ENCODE measurements at places on chromosomes 11 and 22. TPM values are rescaled to one million over a fixed set of nuclear protein-coding genes. Genes with fewer than 3 reads are reported as not detected.
A peak's percentile ranks its signal among the peaks of the same experiment; 100 is the strongest.

- DNase-seq: no peak
These were observed 199.0 kb upstream of the NECTIN1 start for GRCh38 chr11:119928047-119928446.

GRCh38 chr22:48438096-48438495 is 1389.6 kb downstream of the BRD1 start:
- DNase-seq: no peak

Gene SNU13
- total RNA-seq: 345 TPM

Gene UPK3A
- total RNA-seq: not detected

Gene MS4A3
- total RNA-seq: not detected

GRCh38 chr11:62593434-62594044 is 2.2 kb upstream of the TUT1 start:
- DNase-seq: peak; percentile 94

GRCh38 chr11:108733479-108734116 is 68.7 kb downstream of the DDX10 start:
- peak; percentile 72 for DNase-seq

Gene MYOD1
- not detected for total RNA-seq

GRCh38 chr11:93875637-93876036 is 25.2 kb upstream of the VSTM5 start:
- no peak for DNase-seq

DNA sequence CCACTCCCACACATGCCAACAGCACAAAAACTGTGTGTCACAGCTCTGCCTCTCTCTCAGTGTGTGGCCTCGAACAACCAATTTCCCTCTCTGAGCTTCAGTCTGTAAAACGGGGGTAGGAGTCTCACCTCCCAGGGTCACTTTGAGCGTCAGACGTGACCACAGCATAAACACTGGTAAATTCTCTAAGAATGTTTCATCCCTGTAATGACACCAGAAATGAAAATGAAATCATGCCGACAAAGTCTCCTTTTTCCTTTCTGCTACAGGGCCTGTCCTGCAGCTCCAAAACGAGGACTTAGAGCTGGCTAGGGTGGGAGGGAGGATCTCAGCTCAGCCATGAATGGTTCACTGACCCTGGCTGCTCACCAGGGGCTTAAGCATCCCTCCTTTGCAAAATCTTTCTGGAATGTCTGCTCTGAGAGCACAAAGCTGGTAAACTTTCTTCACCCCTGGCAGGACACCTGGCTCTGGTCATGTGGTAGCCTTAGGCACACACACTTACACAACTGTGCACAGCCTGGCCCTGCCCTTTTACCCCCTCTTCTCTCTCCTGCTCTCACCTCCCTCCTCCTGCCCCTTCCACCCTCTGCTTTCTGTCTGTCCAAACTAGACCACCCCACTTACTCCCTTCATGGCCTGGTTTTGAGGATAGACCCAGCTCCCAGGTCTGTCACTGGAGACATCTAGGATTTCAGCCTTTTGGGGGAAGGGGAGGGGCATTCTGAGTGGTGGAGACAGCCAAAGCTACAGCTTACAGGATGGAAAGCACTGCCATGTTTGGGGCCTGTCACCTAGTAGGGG is 12.3 kb upstream of the TSKU start:
- no peak for DNase-seq

DNA sequence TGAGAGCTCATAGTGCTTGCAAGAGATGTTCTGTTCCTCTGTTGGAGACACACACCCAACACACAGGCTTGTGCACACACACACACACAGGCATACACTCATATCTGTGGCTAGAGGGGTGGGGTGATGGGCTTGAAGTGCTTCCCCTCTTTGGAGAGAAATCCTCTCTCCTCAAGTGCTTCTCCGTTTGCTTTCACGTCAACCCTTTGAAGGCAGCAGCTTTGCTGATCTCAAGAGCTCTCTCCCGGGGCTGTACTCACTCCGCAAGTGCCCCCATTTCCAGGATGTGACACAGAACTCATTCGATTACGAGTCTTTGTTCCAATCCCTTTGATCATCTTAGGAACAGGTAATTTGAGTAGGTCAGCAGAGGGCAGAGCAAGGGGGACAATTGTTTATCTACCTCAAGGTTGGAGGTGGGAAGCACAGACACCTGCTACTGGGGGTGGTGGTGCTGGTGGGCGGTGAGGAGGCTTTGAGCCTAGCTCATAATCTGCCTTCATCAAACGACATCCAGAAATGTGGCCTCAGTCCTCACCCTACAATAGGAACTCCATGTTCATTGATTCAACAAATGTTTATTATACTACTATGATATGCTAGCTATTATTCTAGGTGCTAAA is 529.8 kb upstream of the CADM1 start:
- DNase-seq: no peak

GRCh38 chr11:92540096-92540495 is 315.5 kb downstream of the FAT3 start:
- no peak for DNase-seq

DNA sequence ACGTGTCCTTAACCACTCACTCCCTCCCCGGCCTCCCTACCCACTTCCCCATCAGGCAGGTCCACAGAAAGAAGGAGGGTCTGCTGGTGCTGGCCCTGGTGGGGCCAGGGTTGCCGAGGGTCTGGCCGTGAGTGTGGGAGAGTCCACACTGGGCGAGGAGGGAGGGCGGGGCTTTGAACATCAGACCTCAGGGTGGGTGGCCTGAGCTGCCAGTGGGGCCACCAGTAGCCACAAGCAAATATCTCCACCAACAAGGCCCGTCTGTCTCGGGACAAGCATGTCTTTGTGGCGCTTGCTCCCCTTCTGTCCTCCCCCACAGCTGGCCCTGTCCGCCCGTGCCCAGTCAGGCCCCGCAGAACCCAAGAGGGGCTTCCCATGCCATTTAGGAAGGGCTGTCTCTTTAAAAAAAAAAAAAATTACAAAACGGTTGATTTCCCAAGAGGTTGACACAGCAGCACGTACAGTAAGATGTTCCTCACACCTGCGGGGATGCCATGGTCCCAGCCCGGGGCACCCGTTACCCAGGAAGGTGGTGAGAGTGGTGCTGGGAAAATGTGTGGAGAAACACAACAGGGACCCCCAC is 17.7 kb upstream of the TALDO1 start:
- no peak for DNase-seq

Gene CTNND1
- total RNA-seq: 4.9 TPM

DNA sequence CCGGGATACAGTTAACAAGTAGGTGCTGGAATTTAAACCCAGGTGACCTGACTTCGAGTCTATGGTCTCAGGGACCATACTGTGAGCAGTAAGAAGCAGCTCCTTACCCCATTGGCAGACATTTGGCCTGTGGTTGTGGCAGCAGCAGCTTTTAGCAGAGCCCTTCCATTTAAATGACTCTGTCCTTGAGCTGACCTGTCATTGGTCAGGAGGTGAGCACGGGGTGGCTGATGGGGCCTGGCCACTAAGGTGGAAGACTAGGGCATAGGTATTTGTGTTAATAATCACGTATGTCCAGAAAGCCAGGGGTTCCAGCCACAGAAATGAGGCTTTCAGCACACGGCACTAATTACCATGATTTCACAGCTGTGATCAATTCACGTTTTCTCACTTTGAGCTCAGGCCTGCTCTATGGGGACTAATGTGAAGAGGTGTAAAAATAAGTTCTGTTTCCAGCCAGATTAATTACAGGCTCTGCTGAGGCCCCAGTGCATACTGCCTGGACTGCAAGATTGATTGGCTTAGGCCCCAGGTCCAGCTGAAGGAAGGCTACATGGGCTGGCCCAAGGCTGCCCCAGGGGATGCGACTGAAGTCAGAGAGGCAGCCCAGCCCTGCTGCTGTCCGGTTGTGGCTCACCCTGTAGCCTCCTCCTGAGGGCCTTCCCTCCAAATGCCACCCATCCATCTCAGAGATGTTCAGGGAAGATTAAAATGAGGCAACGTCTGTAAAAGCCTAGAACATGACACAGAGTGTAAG is 76.0 kb downstream of the FDX1 start:
- DNase-seq: no peak

Gene SLC29A2
- 18.9 TPM for total RNA-seq

- no peak for DNase-seq
These were observed 35.2 kb upstream of the CLDN5 start for GRCh38 chr22:19559324-19559811.

DNA sequence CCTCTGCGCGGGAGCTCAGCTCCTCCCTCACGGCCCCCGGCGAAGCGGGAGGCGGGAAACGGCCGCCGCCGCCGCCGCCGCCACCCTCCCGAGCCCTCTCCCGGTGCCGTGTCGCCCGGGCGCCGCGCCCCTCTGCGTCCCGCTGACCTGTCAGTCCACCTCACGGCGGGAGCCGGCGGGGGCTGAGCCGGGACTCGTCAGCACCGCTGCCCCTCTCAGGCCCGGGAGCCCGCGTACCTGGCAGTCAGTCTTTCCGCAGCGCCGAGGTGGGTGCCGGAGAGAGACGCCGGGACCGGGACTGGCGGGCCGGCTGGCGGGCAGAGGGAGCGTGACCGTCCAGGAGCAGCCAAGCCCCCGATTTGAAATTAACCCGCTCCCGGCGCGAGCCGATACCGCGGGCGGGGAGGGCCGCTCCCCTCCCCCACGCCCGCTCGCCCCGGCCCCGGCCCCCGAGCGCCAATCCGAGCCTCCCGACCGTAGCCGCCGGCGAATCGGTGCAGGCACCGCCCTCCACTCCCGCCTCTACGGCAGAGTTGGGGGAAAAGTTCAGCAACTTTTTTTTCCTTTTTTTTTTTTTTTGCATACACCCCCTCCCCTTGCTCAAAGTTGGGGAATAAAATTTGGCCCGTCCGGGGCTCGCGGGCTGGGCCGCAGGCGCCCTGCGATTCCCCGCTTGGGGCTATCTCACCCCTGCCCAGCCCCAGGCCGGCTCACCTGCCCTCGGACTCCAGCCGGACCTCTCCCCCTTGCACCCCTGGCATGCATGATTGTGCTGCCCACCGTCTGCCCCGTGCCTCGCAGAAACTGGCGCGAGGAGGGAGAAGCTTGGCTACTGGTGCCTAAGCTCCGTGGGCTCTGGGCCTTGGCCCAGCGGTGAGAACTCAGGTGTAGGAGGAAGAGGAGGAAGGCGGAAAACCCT is 774 bp upstream of the E2F8 start:
- DNase-seq: peak; percentile 88

GRCh38 chr11:107719557-107720302 is 7.9 kb upstream of the SLN start:
- DNase-seq: no peak
